Vagina (tissue), 2 donors: ENCODE measurements at places on chromosomes 1 and 21.

GRCh38 chr1:113901191-113901590 is 3.4 kb downstream of the AP4B1 start:
- DNase-seq: no peak

DNA sequence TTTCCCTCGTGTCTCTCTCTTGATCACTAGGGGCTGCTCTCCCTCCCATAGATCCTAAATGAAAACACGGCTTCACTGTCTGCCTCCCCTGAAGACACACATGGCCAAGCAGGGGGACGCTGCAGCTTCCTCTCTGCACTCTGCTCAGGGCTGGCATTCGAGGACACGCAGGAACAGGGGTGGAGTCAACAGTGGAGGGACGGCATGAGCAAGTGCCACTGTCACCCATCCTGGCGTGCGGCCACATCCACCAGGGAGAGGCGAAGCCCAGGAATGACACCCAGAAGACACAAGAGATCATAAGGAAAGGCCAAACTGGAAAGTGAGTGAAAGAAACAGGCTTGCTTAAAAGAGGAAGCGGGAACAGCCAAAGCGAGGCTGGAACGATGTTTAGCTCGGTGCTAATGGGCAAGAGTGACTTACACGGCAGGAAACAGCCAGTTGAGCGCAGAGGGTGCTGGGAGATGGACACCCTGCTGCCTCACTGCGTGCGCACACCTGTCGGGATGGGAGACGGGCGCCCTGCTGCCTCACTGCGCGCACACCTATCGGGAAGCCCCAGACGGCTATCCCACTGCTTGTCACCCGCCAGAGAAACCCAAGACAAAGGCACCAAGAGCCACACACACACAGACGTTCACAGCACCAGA is 13.6 kb upstream of the C1QTNF12 start:
- DNase-seq: no peak

GRCh38 chr1:211632117-211632807 is 43.2 kb downstream of the NEK2 start:
- DNase-seq: no peak

GRCh38 chr1:155471891-155472290 is 90.7 kb downstream of the ASH1L start:
- no peak for DNase-seq

GRCh38 chr1:150568594-150568966 is 10.8 kb downstream of the MCL1 start:
- no peak for DNase-seq

DNA sequence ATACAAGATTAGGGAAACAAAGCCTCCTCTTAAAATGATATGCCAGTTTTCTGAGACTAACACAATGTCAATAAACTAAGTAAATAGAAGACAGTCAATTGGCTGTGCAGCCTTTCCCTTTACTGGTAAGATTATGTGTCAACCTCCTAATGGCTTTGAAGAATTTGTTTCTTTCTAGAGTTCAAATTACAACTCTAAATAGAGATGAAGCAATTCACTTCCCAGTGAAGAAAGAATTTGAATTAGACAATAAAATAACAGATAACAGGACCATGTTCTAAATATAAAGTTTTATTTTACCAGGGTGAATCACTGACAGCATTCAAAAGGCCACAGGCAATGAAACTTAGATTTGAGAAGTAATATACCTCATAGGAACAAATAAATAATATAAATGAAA is 680.3 kb downstream of the PLA2G4A start:
- no peak for DNase-seq

- DNase-seq: no peak
Observed at GRCh38 chr1:77100875-77101274, 118.4 kb downstream of the PIGK start.

DNA sequence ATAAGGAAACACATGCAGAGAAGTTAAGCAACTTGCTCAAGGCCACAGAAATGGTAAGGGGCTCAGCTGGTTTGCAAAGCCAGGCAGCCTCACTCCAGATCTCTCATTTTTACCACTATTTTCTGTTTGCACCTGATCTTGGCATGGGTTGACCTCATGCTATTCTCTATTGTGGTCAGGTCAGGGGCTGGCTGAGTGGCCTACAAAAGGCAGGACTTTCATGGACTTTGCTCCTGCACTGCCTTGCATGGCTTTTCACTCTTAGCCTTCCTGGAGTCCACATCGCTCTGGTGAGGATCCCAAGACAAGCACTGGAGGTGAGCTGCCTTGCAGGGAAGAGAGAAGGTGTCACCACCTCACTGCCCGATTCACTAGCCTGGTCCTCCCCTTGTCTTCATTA is 56.8 kb upstream of the CSF3R start:
- DNase-seq: no peak

DNA sequence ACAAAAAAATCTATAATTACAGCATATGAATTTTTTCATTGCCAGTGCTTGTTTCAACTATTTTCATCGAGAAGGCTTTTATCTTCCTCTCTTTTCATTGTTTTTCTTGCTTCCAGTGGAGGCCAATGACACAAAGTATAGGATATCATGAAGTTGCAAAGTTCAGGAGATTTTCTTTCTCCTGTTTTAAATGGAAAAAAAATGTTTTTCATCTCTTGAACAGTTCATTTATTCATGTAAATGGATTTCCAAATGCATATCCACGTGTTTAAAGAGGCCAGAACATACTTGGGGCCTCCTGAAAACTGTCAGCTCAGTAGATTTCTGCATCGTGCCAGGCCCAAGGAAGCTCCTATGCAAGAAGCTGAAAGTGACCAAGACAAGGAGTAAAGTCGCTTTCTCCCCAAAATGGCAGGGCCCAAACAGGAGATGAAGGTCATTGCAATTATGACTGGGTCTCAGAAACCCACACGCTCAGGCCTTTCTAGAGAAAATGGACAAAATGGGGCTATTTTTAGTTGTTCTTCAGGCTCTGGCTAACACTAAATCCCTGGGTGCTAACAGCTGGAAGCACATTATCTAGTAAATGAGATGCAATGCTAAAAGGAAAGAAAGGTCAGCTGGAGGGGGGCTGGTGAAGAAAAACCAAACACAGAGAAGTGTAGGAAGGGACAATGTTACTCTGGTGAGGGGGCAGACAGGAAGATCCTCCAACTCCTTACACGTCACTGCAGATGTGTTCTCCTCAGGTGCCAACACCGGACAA is 136.9 kb upstream of the C8B start:
- no peak for DNase-seq

DNA sequence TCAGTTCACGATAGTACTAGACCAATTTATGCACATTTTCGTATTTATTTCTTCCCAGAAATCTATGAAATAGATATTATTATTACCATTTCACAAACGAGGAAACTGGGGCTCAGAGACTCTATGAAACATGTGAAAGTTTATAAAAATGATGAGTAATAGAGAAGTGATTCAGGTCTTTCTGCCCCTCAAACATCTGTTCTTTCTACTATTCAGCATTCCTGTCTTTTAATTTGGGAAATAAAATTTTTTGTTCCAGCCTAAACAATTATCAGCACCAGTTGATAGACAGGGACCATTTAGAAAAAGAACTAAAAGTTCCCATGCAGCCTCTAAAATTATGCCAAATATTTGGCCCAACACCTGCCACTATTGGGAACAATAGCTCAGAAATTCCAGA is 585.1 kb downstream of the PTPRC start:
- DNase-seq: no peak

- DNase-seq: no peak
Observed at GRCh38 chr1:53550201-53550741, 91.1 kb downstream of the DMRTB1 start.

DNA sequence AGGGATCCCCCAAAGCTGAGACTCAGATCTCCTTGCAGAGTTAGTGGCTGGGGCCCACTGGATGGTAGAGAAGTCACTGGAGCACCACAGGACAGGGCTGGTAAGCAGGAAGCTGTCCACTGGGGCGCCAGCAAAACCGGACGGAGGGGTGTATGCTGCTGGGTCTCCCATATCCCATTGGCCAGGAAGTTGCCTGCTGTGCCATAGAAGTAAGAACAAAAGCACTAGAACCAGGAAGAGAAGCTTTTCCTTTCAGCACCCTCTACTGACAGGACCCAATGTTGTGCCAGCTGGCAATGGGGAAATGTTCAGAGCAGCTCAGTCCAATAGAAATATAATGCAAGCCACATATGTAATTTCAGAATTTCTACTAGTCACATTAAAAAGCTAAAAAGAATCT is 146.6 kb downstream of the SPATA46 start:
- DNase-seq: no peak

GRCh38 chr1:64494659-64495058 is 24.7 kb downstream of the CACHD1 start:
- no peak for DNase-seq
